ENCODE measurements at places on chromosomes 12 and 14. TPM values are rescaled to one million over a fixed set of nuclear protein-coding genes. Genes with fewer than 3 reads are reported as not detected.

The TAS2R42 gene
- total RNA-seq: not detected

The AQP2 gene
- not detected for total RNA-seq

The CNPY2 gene
- 182 TPM for total RNA-seq

The FOXG1 gene
- total RNA-seq: 16.7 TPM

The CD4 gene
- not detected for total RNA-seq

The VDR gene
- 9.3 TPM for total RNA-seq

The FUT8 gene
- total RNA-seq: 109 TPM

The CLEC2D gene
- 3.5 TPM for total RNA-seq

The KLRD1 gene
- total RNA-seq: not detected

The MANSC4 gene
- not detected for total RNA-seq

The GATC gene
- 22.3 TPM for total RNA-seq

The CCDC38 gene
- not detected for total RNA-seq

The KRT80 gene
- total RNA-seq: 52.7 TPM

The PSMC6 gene
- 189 TPM for total RNA-seq

Data from M059J (cell line).